ENCODE measurements at places on chromosomes 7 and 10.

DNA sequence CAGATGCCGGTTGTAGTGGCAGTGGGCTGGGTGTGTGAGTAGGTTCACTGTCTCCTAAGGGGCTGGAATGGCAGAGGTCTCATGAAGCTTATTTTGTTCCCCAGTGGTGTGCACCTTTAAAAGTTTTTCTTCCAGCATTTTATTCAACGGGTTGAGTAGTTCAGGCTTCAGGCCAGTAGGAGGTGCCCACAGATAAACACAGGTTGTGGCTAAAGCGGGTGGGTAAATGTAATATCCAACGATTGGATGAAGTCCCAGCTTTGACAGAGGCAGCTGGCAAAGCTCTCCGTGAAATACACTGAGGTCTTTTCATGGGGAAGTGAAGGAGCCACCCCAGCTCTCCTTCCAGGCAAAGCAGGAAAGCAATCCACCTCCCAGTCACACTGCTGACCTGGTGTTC lies 339.8 kb upstream of the LRRTM3 start:
- DNase-seq, result no peak

GRCh38 chr10:132189016-132189415 lies 2.3 kb downstream of the DPYSL4 start:
- no peak for DNase-seq

- no peak for DNase-seq
Observed at GRCh38 chr7:109967406-109967805, 1123.5 kb upstream of the LRRN3 start.

DNA sequence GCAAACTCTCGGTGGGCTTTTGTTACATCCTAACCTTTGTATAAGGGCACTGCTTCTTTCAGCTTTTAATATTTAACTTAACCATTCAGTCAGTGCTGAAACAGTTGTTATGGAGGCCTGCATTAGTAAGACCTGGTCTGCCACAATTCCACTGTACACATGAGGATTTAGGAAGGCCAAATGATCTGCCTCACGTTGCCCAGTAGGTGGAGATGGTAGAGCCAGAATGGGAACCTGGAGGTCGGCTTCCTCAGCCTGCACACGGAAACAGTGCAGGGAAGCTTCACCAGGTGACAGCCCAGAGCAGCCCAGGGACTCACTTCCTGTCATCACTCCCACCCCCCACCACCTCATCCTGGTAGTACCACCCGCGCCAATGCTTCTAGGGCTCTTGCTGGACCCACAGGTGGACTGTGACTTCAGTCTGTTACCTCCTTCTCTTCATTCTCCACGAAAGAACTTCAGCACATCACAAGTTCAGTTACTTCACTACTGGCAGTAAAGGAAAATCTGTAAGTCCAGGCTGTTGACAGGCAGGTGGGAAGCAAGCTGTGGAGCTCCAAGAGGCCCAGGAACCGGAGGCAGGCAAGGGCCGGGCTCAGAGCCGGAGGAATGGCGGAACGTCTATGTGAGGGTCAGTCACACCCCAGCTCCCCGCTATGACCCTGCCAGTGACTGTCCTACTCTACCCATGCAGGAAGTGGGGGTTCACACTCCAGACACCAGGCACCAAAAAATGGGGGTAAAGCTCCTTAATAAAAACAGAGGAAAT lies 480.3 kb upstream of the C7orf33 start:
- no peak for DNase-seq

GRCh38 chr7:125316466-125316865 lies 386.8 kb upstream of the POT1 start:
- no peak for DNase-seq

DNA sequence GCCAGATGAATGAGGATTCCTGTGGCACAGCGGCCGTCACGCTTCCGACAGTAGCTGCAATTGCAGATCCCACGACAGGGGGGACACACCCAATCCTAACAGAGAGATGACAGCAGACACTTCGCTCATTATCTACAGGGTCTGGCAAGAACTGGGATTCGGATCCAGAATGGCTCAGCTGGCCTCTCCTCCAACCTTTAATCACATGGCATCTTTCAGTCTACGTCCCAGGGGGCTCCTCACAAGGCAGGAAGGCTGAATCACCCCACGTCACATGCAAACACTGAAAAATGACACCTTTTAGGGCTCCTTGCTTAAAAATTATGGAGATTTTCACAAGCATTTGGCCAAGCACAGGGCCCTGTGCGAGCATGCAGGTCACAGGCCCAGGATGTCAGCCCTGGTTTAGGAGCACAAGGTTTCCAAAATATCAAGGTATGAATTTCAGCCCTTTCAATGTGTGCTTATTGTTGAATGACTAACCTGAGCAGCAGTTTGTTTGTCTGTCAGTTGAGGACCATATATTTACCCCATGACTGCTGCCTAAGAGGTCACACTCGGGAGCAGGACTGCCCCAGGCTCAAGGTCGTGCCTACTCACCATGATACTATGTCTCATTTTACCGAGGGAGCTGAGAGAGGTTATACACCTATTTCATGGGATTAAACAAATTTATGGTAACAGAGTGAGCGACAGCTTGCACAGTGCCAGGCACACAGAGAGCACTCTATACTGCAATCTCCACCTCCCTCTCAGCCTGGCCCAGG lies 42.5 kb downstream of the CDCA7L start:
- DNase-seq, result no peak

DNA sequence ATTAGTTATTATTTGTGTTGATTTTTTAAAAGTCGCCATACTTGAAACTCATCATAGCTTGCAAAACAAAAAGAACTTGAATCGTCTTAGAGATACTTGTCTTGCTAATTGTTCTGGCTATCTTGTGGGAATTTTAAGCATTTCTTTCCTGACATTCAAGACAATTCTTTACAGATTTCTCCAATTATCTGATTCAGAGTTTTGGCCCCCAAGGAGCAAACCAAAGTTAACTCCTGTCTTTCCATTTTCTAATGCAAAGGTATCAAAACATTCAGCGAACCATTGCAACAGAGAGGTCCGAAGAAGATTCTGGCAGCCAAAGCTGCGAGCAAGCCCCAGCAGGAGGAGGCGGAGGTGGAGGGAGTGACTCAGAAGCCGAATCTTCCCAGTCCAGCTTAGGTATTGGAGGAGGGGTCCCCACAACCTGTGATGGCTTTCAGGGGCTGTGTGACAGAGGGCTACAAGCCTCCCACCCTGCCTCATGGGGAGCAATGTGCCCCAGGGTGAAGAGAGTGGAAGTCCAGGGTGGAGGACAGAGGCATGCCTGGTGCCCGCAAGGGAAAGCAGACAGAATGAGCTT lies 119.4 kb upstream of the STK17A start:
- no peak for DNase-seq

GRCh38 chr7:74306004-74306729 lies 17.0 kb downstream of the CLIP2 start:
- no peak for DNase-seq

DNA sequence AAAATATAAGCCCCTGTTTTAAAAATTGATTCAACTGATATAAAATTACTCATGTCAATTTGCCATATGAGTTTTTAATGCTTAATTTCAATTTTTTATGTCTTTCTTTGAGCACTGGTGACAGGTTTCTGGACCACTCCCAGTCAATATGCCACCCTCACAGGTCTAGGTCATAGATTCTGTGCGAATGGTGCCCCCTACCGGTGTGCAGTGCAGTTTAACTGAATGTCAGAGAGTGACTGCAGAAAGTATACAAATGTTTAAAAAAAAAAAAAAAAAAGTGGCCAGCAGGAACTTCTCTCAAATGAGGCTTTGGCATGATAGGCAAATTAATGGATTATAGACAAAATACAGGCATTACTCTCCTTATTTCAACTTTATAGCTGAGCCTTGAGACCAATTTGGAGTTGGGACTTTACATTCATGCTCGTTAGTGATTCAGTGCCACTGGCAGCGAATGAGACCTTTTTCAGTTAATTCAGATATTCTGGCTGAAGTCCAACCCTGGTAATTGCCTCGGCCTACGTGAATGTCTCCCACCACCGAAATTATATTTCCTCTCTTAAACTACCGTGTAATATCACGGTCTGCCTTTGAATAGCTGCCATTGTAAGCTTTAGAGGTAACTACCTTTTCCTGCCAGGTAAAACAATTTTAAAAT lies 427.6 kb downstream of the PHTF2 start:
- DNase-seq, result peak; percentile 4

- DNase-seq, result no peak
Observed at GRCh38 chr7:100676501-100677306, 3.2 kb downstream of the GNB2 start.

- DNase-seq, result no peak
Observed at GRCh38 chr7:28389504-28390395, 22.6 kb upstream of the CREB5 start.

GRCh38 chr10:121596689-121597503 lies 1.3 kb downstream of the FGFR2 start:
- DNase-seq, result no peak

DNA sequence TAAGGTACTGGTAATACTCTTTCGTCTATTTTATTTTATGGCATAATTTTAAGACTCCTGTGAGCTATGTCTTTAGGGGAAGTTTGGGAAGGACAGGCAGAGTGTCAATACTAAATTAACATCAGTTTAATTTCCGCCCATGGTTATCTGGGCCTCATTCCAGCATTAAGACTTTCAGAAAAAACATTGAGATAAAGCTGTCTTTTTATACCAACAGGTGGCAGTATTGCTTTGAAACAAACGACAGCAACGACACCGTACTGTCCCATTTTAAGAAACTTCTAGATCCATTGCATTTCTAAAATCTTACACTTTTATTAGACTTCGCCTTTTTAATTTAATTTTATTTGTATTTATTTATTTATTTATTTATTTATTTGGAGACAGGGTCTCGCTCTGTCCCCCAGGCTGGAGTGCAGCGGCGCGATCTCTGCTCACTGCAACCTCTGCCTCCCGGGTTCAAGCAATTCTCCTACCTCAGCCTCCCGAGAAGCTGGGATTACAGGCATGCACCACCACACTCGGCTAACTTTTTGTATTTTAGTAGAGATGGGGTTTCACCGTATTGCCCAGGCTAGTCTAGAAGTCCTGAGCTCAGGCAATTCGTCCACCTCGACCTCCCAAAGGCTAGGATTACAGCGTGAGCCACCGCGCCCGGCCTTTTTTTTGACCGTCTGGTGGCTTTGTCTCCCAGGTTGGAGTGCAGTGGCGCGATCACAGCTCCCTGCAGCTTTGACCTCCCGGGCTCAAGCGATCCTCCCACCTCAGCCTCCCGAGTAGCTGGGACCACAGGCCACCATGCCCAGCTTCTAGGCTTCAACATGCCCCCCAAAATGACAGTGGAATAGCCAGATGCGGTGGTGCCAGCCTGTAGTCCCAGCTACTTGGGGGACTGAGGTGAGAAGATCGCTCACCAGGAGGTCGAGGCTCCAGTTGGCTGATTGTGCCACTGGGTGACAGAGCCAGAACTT lies 78.7 kb upstream of the C1GALT1 start:
- DNase-seq, result peak; percentile 13

GRCh38 chr10:58281092-58281752 lies 12.3 kb downstream of the CISD1 start:
- no peak for DNase-seq

DNA sequence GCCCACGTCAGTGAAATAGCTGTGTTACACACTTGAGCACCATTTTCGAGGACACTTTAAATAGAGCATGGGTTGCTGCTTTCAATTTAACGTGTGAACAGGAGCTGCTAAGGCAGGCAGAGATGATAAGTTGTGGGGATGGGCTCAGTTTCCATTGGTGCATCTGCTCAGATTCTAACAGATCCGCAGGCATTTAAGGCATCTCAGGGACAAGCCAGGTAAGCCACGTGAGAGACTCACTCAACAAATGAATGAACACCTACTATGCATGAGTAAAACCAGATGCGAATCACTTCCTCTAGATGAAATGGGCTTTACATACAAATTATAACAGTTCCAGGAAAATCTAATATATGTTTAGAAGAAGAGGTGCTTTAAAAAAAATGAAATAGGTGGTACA lies 34.6 kb downstream of the PLXNA4 start:
- DNase-seq, result no peak
